Fibroblast of the conjunctiva (primary cell): ENCODE measurements at places on chromosomes 5 and 9.
A peak's percentile ranks its signal among the peaks of the same experiment; 100 is the strongest.

- no peak for DNase-seq
These were observed 145.7 kb downstream of the ZSWIM6 start for GRCh38 chr5:61477788-61478187.

DNA sequence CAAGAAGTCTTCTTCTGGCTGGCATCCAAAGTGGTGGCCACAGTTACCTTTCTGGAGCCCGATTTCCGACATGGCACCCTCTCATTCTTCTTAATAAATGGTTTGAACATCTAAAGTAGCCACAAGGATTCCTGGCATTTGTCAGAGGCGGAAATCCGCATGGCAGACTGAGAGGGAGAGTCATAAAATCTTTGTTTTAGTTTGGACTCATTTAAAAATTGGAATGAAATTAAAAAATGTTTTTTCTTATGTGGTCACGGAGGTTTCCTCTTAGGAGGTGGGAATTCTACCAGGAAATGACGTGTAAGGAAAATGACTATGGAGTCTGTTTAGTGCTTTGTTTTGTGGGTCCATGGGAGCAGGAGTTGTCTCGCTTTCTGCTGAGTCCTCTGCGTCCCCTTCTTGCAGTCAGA is 133.0 kb upstream of the PTCH1 start:
- no peak for DNase-seq

DNA sequence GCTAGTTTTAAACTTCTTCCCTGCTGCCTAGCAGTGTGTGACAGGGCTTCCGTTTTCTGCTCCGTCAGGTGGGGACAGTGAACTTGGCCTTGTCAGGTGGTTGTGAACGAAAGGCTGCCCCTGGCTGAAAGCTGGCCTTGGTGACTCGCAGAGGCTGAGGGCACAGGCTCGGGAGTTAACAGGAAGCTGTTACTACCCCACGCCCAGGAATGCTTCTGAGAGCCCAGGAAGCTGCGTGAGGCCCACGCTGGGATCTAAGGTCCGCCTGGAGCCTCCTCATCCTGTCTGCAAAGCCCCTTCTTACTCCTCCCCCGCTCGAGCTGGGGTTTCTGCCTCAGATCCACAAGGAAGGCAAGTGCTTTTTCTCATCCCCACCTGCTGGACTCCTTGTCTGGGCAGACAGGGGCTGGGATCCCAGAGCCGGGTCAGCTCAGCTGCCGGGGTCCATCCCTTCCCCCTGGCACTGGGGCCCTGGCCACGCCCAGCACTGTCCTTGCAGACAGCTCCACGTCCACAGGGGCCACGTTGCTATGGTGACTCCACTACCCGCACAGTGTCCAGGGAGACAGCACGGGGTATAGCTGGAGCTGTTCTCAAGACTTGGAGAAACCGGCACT is 124.7 kb upstream of the TBC1D2 start:
- DNase-seq = no peak

DNA sequence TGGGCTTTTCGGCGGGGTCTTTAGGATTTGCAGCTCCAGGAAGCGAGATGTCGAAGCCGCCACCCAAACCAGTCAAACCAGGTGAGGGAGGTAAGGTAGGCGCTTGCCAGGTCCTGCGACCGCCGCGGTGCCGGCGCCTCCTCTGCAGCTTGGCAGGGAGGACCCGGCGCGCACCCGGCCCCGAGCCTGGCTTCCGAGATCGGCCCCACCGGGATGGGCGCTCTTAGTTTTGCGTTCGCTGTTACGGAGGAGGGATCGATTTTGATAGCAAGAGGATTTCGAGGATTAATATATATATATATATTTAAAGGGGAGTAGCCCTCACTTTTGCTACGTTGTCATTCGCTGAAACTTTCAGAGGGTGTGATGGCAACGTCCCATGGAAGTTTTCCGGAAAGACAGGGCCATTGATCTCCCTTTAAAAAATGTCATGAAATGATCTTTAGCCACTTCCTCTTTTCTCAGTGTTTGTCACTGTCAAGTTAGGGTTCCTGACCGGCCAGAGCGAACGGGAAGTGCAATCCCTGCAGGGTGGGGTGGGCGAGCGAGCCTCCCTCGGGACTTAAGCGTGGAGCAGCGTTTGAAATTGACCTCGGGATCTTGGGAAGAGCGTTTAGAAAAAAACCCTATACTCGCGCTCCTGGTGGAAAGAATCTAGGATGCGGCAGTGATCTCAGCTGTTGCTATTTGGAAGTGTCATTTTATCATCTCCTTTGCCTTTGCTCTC is 495 bp downstream of the OSTF1 start:
- no peak for DNase-seq

DNA sequence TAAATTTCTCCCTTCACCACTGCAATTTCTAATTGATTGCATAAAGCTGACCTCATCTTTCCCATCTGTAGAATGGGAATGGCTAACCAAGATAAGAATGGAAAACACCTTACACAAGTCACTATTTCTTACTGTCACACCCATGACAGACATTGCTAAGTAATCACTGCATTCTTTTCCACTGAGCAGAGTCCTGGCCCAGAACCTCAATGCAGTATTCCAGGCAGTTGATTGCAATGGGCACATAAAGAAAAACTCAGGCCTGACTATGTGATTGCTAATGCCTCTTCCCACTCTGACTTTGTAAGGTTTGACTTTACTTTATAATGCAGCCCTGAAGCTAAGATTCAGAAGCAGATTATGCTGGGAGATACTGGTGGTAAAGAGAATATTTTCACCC is 29.3 kb downstream of the TRIM32 start:
- DNase-seq = no peak

- DNase-seq = peak; percentile 90
These were observed at the start of gene GNE for GRCh38 chr9:36258208-36258995. GNE (minus strand) TSS chr9:36258448; CDS start chr9:36249355, 9,093 bp downstream.

DNA sequence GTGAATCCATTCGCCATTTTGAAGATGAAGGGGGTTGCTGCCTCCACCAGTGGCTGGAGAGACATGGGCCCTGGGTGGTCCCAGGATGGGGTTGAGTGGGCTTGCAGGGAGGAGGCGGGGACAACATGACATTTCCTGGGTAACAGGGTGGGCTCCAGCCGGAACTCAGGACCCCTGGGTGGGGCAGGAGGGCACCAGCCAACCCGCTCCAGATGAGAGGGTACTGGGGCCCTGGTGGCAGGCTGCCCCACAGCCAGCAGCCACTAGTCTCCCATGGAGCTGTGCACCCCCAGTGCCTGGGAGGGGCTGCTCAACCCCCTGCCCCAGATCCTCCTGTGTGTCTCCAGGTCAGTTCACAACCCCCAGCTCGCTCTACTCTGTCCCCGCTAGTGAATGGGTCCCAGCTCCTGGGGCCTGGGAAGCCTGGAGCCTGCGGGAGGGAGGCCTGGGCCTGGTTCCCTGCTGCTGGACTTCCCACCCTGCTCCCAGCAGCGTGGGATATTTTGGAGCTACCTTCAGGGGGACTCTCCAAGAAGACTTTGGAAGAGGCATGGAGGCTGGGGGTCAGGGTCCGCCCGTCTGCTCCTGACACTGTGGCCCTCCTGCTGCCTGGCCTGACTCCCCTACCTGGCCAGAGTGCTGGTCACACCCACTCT is 55.9 kb downstream of the AHRR start:
- DNase-seq = no peak

DNA sequence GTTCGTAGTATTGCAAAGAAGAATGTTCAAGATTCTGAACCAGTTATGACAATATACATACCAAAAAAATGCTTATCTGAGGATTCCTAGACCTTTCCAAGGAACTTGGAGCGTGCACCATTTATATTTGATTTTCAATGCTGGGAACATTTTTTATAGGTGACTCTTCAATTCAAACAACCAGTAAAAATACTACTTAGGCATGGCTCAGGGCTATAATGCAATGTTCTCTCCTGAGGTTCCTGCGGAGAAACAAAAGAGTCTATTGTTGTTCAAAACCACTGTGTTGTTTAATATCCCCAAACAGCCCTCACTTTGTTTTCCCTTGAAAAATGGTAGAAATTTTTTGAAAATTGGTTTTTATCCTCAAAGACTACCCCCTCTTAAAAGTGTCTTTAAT is 335.7 kb upstream of the IZUMO3 start:
- no peak for DNase-seq

DNA sequence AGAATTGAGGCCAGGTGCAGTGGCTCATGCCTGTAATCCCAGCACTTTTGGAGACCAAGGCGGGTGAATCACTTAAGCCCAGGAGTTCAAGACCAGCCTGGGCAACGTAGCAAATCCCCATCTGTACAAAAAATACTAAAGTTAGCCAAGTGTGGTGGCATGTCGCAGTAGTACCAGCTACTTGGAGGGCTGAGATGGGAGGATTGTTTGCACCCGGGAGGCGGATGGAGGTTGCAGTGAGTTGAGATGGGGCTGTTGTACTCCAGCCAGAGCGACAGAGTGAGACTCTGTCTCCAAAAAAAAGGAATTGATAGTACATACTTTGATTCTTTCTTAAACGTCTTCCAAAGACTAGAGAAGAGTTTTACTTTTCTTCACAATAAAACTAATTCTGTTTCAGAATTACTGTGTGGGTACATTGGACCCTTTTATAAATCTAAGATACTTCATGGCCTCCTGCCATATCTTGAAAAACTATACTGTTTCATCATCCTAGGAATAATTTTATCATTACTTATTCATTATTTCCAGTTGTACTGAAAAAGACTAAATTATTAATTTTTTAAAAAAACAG is 132.0 kb upstream of the GRHPR start:
- no peak for DNase-seq

- DNase-seq = peak; percentile 71
These were observed 263.5 kb downstream of the CWC27 start for GRCh38 chr5:65032250-65032649.

DNA sequence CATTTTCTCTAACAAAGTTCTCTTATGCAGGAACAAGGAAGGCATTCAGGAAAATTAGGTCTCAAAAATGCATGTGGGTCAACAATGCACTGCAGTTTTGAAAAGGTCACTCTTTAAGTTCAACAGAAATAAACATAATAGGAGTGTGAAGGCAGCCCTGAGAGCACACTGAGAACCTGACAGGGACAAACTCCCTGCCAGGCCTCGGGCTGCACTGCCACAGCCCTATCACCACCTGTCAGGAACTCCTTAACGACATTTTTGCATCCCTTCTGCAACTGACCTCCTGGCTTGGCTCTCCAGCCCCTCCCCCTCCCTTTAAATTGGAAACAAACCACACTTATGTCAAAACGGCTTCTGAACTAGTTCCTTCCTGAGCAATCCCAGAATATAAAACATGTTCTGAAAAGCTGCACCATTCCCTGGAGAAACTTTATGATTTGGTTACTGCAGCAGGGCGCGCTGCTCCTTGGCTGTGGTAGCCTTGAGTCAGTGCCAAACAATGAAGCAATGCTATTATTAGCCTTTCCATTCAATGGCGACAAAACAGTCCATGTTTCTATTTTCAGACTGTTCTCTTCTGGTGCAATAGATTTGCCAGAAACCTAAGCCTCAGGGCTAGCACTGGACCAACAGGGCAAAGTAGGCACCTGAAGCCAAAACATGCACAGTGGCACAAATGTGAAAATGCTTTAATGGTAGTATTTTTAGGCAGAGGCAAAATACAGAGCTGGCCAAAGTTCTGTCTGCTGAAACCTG is 160.1 kb upstream of the ZNF608 start:
- DNase-seq = peak; percentile 77

DNA sequence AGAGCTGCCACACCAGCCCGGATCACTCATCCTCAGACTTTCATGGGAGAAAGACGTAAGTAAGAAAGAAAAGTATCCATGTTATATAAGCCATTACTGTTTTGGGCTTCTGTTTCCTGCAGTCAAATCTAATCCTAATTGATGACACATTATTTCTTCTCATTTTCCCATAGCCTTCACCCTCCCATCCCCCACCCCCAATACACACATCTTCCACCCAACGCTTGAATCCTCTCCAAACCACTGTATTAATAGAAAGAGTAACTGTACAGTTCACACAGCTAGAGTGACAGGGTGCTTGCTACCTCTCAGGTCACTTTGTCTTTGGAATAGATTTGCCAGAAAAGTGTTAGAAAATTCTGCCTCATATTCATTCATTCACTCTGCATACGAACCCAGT is 69.3 kb upstream of the IL17B start:
- DNase-seq = no peak

GRCh38 chr5:149088686-149089085 is 25.8 kb upstream of the SH3TC2 start:
- DNase-seq = no peak

GRCh38 chr5:174910245-174910737 is 185.9 kb downstream of the MSX2 start:
- DNase-seq = peak; percentile 33

GRCh38 chr5:173689171-173689736 is 72.8 kb upstream of the BOD1 start:
- DNase-seq = no peak

GRCh38 chr9:79565245-79565644 is 6.5 kb upstream of the TLE4 start:
- DNase-seq = no peak

GRCh38 chr9:123208626-123209174 is 59.7 kb downstream of the STRBP start:
- no peak for DNase-seq

- no peak for DNase-seq
These were observed 243.7 kb downstream of the HSPA4 start for GRCh38 chr5:133295520-133295919.

DNA sequence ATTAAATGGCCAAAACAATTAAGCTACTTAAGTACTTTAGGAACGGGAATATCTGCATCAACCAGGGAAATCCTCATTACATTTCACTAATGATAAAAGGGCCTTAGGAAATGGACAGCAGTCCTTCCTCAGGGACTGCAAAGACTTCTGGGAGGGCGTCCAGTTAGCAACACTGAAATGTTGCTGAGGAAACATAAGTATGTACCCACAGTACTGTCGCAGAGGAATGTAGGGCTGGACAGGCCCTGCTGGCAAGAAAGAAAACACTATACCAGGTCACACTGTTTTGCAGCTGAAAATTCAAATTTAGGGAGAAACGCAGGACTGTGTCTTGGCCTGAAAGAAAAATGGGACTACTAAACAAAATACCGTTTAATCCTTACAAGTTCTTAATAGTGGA is 1.3 kb downstream of the C5orf15 start:
- DNase-seq = no peak

DNA sequence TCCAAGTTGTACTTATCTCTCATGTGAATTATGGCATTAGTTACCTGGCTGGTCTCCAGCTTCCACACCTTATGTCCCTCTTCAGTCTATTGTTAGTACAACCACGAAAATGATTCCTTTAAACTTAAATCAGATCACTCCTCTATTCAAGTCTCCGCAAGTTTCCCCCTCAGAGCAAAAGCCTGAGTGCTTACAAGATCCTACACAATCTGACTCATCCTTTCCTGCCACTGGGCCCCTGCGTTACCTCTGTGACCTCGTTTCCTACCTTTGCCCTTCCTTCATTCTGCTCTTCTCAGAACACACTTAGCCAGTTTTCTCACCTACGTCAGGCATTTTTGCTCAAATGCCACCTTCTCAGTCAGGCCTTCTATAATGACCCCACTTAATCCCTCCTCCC is 45.1 kb upstream of the GLIS3 start:
- no peak for DNase-seq

- DNase-seq = no peak
These were observed 69.0 kb upstream of the SLC12A2 start for GRCh38 chr5:128014578-128014977.
